ENCODE measurements at places on chromosomes 1 and 21.

- no peak for DNase-seq
Measured at GRCh38 chr21:18601146-18601545, 197.6 kb upstream of the TMPRSS15 start.

GRCh38 chr1:89708751-89709375, 75.9 kb downstream of the LRRC8C start:
- no peak for DNase-seq

GRCh38 chr1:245682638-245683628, 528.1 kb downstream of the KIF26B start:
- no peak for DNase-seq

DNA sequence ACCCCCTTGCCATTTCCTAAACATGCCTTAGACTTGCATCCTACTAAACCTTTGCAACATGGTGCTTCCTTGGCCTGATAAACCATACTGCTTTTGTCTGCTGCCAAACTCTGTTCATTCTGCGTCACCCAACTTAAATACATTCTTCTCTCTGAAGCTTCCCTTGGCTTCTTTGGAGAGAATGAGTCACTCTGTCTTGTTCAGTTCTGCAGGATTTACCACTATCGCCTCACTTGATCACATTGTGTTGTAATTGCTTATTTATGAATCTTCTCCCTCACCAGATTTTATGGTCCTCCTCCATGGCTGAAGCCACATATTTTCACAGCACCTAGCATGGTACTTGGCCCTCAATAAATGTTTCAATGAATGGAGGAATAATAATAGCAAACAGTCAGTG, 21.7 kb upstream of the TUT4 start:
- no peak for DNase-seq

GRCh38 chr1:15116966-15117365, 36.6 kb upstream of the TMEM51 start:
- no peak for DNase-seq

DNA sequence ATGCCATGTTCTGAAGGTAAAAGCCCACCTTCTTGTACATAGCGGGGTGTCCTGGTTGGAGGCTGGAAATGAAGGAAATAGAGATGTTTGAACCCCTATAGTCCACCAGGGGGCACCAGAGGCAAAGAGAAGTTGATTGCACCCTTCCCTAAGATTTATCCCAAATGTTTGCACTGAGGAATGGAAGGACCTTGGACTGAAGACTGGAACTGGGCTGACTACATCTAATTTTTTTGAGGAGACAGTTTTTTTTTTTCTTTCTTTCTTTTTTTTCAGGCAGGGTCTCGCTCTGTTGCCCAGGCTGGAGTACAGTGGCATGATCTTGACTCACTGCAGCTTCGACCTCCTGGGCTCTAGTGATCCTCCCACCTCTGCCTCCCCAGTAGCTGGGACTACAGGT, 55.3 kb upstream of the EIF4G3 start:
- DNase-seq: no peak

GRCh38 chr1:156123356-156124196, 9.1 kb downstream of the LMNA start:
- no peak for DNase-seq

DNA sequence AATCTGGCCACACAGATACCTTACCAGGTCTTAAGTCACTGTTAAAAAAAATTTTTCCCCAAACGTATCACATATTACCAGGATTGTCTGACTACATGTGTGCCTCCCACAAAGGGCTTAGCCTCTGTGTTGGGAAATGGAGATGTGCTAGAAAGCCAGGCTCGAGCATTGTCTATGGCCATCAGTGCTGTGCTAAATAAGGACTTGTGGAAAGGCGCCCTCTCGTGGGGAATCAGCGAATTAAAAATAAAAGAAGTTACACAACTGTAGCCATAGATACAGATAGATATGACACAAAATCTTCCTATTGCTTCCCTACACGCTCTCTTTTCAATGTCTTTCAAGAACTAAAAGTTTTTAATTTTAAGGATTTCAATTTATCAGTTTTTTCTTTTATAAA, 47.5 kb upstream of the CRNN start:
- no peak for DNase-seq

DNA sequence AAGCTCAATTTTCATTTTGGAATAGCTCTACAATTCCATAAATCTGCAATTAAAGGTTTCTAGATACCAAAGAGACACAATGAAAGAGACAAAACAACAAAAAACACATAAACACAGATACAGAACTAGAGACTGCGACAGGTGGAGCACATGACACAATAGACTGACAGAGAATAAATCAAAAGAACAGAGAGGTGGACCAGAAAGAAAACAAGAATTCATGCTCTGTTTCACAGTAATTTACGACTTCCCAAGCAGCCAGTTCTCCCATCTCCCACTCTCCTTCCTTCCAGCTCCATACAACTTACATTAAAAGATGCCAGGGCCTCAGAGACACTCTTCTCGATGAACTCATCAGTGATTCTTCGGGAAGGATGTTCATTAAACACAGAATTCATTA, 15.1 kb upstream of the RBM8A start:
- no peak for DNase-seq

DNA sequence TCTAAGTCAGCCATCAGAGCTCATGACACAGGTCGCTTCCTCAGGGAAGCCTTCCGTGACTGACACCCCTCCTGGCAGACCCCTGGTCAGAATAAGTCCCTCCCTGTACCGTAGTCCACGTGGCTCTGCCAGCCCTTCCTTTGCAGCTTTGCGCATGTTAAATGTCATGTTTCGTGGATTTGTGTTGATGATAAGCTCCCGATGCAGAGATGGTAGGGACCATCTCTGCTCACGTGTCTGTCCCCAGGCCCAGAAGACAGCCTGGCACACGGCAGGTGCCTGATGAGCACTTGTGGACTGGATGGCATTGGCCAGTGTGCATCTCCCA, 75.9 kb downstream of the DHRS3 start:
- DNase-seq: no peak

DNA sequence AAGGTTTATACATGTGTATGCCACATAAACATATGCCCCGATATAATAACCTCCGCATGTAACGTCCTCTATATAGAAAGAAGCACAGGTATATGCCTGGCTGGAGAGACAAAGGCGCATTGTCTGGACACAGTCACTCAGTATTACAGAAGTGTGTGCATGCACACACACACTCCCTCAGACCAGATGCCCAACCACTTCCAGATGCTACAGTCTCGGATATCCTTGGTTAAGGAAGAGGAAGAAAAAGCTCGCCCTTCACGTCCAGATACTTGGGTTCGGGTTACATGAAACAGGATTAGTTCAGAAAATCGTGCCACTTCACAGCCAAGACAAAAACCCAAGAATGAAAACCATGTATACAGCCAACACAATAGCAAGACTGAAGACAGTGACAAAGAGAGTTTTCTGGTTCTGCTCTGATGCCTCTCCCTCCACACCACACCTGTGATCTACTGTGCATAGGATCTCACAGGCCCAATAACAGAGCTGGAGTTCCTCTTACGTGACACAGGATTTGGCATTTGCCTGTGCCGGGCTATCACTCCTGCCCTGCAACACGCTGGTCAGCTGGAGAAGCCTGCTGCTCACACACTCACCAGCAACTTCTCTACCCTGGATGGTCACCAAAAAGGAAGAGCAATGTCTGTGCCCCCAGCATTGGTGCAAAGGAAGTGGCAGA, 75.0 kb downstream of the SSBP3 start:
- DNase-seq: no peak

DNA sequence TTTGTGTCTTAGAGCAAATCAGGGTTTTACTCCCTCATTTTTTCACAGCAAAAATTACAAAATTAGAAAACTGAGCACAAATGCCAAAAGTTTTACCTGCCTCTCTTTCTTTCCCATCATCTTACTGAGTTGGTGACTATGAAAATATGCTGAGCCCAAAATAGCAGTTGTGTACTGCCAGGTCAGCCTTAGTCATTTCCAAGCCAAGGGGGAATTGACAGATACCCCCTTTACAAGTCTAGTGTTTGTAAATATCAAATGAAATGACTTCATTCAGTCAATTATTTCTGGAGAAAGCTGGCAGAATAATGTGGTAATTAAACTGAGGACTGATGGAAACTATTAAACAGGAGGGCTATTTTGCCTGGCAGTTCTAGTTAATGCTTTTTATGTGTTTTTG, 11.4 kb upstream of the GORAB start:
- DNase-seq: no peak

DNA sequence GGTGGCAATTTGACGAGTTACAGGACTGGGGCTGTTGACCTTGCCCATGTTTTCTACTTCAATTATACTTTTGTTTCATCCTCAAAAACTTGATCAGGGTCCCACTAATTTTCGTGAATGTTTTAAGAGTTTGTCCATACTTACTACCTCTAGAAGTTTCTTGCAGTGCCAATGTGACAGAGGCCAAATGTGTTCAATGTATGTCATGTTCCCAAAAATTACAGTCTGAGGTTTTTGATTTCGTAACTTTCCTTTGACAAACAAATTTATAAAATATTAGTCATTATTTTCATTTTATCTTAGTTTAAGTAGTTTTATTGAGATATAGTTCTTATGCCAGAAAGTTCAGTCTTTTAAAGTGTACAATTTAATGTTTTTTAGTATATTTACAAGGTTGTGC, 15.3 kb downstream of the VPS13D start:
- no peak for DNase-seq

DNA sequence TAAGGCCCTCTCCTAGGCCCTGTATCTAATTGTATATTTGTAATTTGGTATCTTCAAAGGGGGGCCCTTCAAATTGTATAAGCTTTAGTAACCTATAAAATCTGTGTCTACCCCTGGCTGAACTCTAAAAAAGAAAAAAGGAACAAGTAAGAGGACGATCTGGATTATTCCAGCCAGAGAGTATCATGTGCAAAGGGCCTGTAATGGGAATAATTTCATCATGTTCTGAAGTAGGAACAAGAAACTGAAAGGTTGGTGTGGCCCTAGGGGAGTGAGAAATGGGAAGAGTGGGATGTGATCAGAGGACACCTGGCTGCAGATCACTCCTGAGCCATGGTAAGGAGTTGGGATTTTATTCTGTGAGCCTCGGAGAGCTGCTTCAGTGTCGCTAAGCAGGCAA, 14.7 kb downstream of the PTAFR start:
- DNase-seq: no peak

DNA sequence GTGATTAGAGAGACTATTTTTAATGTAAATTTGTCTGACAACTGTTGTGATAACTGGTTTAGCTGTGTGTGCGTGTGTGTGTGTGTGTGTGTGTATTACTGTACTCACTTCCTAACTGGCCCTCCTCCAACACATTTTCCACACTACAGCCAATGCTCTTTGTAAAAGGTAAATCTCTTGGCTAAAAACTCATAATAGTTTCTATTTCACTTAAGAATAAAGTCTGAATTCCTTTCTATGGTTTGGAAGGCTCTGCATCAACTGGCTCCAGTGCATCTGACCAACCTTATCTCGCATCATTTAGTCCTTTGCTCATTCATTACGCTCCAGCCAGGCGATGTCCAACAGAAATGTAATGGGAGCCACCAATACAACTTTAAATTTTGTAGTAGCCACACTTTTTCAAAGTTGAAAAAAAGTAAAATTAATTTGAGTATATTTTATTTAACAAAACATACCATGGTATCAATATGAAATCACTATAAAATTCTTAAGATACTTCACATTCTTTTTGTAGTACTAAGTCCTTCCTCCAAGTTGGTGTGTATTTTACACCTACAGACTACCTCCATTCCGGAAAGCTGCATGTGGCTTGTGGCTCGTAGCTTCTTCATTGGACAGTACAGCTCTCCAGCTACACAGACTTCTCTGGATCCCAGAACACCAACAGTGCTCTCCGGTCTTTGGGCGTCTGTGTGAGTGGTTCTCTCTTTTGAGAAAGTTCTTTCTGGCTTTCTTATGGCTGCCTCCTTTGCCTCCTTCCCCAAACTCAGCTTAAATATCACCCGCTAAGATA, 68.9 kb downstream of the NRIP1 start:
- no peak for DNase-seq

DNA sequence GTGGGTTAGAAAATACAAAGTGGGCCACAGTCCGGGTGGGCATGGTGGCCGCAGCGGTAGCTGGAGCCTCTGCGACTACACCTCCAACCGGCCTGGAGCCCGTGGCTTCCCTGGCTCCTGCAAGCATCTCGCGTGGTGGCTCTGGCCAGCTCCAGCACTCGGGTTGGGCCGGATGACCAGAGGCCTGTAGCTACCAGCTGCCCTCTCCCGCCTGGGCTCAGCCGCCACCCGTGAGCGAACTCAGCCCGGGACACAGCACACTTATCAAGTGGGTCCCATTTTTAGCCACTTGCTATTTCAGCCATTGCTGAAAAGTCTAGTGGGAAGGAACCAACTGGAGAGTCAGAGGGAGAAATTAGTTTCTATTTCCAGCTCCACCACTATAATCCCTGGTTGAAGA, 107.7 kb upstream of the CACYBP start:
- DNase-seq: no peak

DNA sequence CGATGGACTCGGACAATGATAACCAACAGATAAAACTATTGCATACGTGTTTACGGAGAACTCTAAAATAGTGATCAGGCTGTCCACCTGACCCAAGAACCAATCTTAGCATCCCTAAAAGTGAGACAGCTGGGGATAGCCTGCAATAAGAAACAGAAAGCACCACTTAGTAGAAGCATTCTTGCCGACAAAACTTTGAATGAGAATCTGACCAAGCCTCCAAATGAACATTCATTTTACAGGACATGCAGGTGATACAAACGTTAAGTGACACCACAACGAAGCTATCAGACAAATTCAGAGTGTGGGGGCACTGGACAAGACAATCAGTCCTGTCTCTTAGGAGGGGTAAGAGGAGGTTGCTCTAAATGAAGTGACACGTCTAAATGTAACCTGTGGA, 1.2 kb downstream of the PSMG1 start:
- DNase-seq: no peak

GRCh38 chr1:55484173-55484572, 269.0 kb upstream of the USP24 start:
- no peak for DNase-seq

DNA sequence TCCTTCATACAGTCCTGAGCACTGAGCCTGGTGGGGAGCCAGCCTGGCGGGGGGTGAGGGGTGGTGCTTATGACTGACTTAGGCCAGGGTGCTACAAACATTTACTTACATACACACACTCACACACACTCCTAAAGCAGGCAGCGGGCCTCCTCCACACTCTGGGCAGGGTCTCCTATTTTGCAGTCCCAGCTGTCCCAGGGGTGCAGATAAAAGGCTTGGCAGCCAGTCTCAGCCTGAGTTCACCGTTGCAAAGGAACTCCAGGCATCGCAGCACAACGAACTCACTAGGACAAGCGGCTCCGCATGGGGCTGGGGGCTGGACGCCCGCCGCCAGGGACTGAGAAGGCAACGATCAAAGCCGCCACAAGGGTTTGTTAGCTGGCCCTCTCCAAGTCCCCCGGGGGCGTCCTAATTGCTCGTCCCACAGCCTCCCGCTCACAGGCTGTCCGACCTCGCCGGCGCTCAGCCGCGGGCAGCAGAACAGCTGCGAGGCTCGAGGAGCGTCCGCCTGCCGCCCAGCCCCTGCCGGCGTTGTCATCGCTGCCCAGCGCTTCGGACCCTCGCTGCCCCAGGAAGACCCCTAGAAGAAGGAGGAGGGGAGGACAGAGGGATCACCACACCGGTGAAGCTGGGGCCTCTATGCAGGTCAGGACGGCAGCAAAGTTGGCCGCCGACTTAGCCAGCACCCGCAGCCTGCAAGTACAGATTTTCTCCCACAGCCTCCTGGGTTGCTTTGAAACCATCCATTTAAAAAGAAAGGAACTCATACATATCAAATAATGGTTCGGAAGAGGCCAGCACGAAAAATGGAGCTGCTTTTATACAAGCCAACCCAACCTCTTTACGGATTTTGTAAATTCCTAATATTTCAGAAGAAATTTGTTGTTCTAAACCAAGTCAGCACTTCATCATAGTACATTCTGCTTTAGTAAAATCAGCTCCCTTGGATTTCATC, 6.2 kb downstream of the BARHL2 start:
- DNase-seq: no peak
